8988T (cell line): ENCODE measurements at places on chromosomes 6 and 20.
A peak's percentile ranks its signal among the peaks of the same experiment; 100 is the strongest.

- no peak for DNase-seq
These were observed 243.7 kb downstream of the UTRN start for GRCh38 chr6:144528743-144529425.

- peak; percentile 38 for DNase-seq
These were observed 64.5 kb downstream of the EYA2 start for GRCh38 chr20:46959081-46959692.

DNA sequence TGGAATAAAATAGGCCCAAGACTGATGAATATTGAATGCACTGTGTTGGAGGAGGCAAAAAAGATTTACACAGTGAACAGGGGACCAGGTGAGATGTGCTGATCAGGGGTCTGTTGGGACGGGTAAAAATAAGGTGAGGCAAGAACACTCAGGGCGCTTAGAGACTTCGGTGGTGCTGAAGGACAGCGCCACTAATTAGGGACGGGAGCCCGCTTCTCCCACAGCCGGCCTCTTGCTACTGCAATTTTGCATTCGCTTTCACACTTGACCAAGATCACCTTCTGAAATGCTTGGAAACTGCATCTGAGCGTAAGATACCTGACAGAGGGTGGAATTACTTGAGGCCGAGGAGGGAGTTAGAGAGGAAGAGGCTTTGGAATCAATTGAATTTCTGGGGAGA is 7.3 kb downstream of the TFAP2D start:
- DNase-seq: no peak

- DNase-seq: no peak
These were observed 10.1 kb upstream of the TMEM244 start for GRCh38 chr6:129871221-129871620.

GRCh38 chr6:125547381-125547780 is 202.1 kb upstream of the HEY2 start:
- DNase-seq: no peak

DNA sequence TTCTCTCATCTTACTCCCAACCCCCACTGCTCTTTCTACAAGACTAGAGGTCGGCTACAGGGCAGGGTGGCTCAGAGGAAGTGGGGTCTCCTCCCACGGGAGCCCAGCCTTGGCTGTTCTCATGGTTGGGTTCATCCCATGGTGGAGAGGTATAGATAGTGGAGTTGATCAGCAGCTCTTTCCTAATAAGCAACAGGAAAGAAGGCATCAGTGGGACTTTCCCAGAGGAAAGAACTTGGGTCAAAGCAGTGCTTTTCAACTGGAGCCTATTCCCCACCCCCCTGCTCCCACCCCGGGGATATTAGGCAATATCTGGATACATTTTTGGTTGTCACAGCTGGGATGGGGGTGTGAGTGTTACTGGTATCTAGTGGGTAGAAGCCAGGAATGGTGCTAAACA is 200.9 kb downstream of the NFATC2 start:
- no peak for DNase-seq

GRCh38 chr6:45473121-45473993 is 95.6 kb upstream of the SUPT3H start:
- no peak for DNase-seq

DNA sequence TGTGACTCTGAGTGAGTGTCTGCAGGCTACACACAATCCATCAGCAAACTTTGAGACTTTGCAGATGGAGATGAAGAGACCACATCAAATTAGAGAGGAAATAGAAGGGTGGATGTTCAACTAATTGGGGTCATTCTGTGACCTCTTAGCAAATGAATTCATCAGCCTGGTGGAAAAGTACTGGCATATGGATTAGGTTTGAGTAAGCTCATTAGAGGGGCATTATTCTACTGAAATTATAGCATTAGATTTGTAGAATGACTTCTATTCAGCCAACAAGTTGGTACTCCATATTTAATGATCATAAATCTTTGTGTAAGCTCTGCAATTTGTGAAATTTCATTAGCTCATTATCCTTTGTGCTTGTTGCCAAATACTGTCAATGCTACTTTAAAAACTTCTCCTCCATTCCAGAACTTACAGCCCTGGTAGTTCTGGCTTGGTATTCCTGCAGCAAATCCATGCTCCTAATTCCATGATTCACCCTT is 63.8 kb downstream of the ADTRP start:
- no peak for DNase-seq

DNA sequence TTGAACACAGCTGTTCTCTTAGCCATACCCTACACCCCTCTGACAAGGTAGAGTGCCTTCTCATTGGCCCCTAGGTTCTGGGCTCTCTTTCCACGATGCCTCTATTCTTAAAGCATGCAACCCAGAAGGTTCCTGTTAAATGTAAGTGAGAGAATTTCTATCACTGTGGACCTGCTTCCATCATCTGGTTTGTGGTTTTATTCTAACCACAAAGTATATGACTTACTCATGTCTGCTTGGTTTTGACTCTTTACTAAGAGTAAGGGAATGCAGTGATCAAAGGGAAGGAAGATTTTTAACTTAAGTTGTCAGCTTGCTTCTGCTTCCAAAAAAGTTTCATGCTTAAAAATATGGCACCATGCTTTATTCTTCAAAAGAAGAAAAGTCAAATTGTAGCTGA is 80.2 kb downstream of the ANKEF1 start:
- no peak for DNase-seq

DNA sequence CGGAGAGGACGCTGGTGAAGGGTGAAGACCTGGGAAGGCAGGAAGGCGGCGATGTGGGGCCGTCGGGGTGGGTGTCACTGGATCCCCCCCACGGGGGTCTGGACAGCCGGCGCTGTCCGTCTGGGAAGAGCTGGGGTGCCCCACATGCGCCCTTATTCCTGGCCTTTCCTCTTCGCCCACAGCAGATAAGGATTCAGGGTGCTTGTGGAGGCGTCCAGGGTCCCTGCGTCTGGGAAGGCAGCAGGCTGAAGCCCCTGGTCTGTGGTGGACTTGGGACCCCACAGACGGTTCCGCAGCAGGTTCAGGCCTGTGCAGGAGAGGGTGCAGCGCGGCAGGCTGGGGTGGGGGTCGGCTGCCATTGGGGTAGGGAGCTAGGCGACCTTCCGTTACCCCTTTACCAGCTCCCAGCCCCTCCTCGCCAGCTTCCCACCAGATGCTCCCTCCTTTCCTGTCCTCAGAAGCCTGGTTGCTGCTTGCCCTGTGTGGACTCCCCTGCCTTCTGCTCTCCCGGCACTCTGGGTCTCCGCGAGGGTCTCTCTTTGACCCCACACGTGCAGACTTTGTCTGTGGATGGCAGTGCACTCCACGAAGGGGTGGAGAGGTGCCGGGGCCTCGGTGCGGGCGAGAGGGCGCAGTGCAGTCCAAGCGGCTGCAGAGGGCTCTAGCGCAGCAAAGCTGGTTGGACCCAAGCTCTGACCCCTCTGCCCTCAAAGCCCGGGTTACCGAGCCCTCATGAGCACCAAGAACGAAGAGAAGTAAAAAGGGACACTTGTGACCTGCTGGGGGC is 2.1 kb upstream of the GATA5 start:
- no peak for DNase-seq

DNA sequence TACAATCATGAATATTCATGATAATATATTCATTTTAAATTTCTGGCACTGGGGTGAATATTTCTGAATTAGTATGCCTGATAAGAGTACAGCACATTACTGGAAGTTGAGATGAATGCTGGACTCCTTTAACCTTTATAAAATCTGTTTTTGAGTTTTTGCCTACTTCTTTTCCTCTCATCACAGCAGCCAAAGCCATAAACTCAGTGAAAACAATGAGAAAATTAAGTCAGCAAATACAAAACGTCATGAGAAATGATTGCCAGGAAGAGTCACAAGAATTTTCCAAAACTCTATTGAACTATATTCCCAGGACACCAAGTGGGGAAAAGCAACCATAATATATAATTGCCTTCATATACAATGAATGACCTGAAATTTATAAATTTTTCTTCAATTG is 837.6 kb downstream of the TBC1D32 start:
- no peak for DNase-seq

GRCh38 chr6:57029213-57029612 is 17.3 kb upstream of the KIAA1586 start:
- no peak for DNase-seq

GRCh38 chr6:90197854-90198496 is 98.7 kb downstream of the BACH2 start:
- no peak for DNase-seq
